Colonic mucosa (tissue), 4 donors: ENCODE measurements at places on chromosomes 12 and 14. TPM values are rescaled to one million over a fixed set of nuclear protein-coding genes. Genes with fewer than 3 reads are reported as not detected.
A peak's percentile ranks its signal among the peaks of the same experiment; 100 is the strongest.

DNAAF2 gene
- 8.3 TPM for total RNA-seq

DNA sequence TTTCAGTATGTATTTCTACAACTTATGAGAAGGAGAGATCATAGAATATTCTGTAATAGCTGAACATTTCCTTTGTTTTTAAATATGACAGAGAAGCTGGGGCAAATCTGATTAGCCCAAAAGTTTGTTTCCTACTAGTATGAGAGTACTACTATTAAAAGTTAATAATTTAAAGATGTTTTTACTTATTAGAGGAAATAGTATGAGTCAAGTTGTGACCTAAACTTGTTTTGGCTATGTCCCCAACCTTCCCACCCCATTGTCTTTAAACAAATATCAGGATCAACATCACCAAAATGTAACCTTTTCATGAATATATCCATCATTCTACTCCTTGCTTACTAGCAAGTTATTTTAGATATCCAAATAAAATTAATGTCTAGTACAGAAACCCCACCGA is 10.5 kb downstream of the GNPNAT1 start:
- H3K4me1 ChIP-seq, result no peaks in the 10 kb centered on the region
- no peak overlapping the region for H3K4me3 ChIP-seq
- no peaks in the 10 kb centered on the region for H3K27me3 ChIP-seq
- H3K36me3 ChIP-seq, result peaks cover 9% of the 10 kb centered on the region
- no peak for DNase-seq

DNA sequence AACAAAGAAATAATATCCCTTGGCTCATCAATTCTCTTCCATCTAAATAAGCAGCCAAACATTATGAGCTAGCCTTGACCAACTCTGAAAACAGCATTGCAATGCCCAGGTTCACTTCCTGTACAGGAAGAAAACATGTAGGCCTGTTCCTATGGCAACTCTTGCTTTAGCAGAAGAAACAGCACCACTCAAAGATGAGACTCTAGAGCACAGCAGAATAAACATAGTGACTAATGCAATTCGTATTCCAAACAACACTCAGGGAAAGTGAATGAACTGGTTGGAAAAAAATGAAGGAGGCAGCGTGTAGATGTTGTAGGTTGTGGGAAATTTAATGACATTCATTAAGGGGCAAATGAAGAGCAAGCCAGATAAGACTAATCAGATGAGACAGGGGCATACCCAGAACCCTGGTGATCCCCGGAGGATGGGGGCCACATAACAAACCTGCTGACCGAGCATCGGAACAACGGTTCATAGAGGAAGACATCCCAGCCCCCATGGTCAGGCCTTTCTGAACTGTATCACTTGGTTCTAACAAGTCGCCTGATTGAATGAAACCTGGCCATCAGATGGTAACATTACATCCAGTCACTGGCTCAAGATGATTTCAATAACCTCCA is 9.0 kb downstream of the ARHGDIB start:
- no peaks in the 10 kb centered on the region for H3K27me3 ChIP-seq
- H3K4me1 ChIP-seq, result no peaks in the 10 kb centered on the region
- no peak overlapping the region for H3K4me3 ChIP-seq
- DNase-seq, result peak; percentile 30
- H3K27ac ChIP-seq, result peak overlapping the region; percentile 73

DNA sequence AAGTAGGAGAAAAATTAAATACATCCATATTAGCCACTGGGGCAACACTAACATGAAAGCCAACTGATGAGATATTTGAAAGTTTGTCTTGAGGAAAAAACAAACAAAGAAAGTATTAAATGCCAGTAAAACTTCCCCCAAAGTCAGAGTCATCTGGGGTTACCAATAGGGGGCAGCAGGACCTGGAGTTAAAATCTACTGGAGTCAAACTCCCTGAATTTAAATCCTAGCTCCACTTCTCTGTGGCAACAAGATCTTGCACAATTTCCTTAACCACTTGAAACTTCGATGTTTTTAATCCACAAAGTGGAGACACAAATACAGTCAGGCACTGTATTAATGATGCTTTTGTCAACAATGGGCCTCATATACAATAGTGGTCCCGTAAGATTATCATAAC is 14.4 kb downstream of the PLEKHG7 start:
- H3K27me3 ChIP-seq, result no peaks in the 10 kb centered on the region
- no peaks in the 10 kb centered on the region for H3K4me1 ChIP-seq
- no peak overlapping the region for H3K4me3 ChIP-seq
- DNase-seq, result no peak

INHBC gene
- not detected for total RNA-seq

GRCh38 chr14:79225815-79226214 is 985.5 kb downstream of the DIO2 start:
- H3K4me3 ChIP-seq, result no peak overlapping the region
- DNase-seq, result no peak
- no peak overlapping the region for H3K27ac ChIP-seq
- H3K4me1 ChIP-seq, result no peaks in the 10 kb centered on the region
- H3K27me3 ChIP-seq, result no peaks in the 10 kb centered on the region

IAPP gene
- total RNA-seq, result not detected

DNA sequence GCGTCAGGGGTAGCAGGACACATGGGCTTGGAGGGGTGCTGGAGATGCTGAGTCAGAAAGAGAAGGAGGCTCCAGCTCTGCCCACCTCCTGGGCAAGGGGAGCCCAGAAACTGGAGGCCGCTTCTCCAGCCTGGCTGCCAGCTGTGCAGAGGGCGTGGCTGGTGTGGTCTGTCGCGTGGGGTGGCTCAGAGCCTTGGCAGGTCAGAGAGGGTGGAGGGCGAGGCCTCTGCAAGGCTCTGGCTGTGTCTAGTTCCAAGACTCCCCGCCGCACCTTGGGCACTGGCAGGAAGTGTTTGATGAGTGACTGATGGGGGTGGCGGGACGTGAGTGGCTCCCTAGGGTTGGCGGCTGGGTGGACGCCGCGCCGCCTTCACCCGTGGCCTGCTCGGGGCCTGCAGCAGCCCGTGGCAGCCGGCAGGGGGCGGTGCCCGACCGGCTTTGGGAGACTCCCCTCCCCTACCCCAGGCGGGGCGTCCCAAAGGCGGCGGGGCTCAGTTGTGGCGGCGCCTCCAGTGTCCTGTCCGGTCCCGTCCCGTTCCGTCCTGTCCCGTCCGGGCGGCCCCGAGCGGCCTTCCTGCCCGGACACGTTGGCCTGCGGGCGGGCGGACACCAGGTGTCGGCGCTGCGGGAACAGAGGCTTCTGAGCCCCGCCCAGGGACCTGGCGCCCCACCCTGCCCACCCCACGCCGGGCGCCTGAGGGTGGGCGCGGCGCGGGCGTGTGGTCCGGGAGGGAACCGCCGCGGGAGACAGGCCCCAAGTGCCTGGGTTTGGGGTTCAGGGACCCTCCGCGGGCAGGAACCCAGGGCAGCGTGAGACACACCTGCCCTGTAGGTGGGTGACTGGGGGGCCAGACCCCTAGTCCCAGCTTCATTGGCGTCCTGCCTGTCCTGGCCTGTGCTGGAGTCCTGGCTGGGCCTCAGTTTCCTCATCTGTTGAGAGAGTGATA is 39.7 kb downstream of the KRT80 start:
- peak; percentile 77 for DNase-seq
- H3K4me3 ChIP-seq, result peak overlapping the region; percentile 37
- no peaks in the 10 kb centered on the region for H3K27me3 ChIP-seq

GRCh38 chr12:128361400-128361995 is 94.5 kb downstream of the TMEM132C start:
- H3K4me1 ChIP-seq, result no peaks in the 10 kb centered on the region
- no peaks in the 10 kb centered on the region for H3K27me3 ChIP-seq
- H3K27ac ChIP-seq, result no peak overlapping the region
- no peak overlapping the region for H3K4me3 ChIP-seq
- H3K36me3 ChIP-seq, result no peaks in the 10 kb centered on the region
- no peak for DNase-seq

DNA sequence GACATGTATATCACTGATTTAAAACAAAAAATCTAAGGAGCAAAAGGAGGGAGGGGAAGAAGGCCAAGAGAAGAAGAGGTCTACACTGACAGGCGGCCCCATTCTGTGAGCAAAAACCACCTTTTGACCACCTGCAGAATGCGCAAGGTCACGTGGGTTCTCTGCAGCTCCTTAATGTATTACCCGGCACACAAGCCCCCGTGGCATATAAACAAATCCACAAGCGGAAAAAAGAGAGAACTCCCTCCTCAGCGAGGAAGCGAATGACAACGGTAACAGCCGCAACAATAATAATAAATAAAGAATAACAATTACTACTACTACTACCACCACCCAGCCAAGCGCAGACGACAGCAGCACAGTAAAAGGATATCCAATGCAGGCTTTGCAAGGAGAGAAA is 1.3 kb downstream of the KSR2 start:
- H3K27me3 ChIP-seq, result no peaks in the 10 kb centered on the region
- H3K27ac ChIP-seq, result no peak overlapping the region
- H3K36me3 ChIP-seq, result no peaks in the 10 kb centered on the region
